ENCODE measurements at places on chromosomes 7 and 10.

DNA sequence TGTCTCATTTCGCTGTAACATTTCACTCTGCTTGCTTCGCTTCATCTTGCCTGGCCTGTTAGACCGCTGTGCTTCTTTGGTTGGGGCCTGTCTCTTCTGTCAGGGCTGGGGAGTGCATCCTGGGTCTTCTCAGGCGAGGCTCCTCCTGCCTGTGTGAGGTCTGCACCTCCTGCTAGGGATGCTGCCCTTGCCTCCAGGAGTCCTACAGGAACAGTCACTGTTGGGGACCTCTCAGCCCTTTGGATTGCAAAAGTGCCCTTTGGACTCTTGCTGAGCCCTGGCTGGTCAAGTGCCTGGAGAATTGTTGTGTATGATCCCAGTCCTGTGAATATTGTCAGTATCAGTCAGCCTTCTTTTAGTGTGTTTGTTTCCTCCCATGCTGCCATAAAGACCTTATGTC lies 84.1 kb downstream of the MDFIC start:
- no peak for DNase-seq

GRCh38 chr7:79453558-79454360 lies at the start of gene MAGI2:
MAGI2 (minus strand) TSS chr7:79453667; CDS start chr7:79453320, 347 bp downstream.
- peak; percentile 82 for DNase-seq

DNA sequence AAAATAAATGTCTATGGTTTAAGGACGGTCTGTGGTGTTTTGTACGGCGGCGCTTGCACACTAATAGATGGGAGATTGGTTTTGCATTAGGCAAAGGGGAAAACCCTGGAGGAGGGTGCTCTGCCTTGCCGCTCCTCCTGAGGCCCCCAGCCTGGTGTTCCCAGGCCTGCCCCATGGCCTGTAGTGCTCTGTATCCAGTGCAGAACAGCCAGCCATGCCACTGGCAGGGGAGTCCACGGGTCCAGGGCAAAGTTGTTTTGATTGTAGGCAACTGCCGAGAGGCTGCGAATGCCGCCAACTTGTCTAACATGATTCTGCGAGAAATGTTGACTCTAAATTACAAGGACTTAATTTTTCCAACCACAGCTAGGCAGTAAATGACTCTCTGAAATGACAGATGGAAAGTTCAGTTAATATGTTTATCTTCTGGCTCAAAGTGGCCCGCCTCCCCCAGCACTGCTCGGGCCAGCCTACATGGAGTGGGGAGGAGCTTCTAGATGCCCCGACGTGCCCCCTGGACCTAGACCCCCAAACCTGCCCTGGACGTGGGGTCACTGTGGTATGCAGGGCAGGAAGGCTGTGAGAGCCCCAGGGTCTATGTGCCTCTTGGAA lies 104.6 kb upstream of the GDF10 start:
- DNase-seq: no peak

GRCh38 chr10:95276367-95277200 lies 14.2 kb downstream of the PDLIM1 start:
- DNase-seq: no peak

- DNase-seq: no peak
Measured at GRCh38 chr7:88737632-88738031, 21.9 kb upstream of the ZNF804B start.

DNA sequence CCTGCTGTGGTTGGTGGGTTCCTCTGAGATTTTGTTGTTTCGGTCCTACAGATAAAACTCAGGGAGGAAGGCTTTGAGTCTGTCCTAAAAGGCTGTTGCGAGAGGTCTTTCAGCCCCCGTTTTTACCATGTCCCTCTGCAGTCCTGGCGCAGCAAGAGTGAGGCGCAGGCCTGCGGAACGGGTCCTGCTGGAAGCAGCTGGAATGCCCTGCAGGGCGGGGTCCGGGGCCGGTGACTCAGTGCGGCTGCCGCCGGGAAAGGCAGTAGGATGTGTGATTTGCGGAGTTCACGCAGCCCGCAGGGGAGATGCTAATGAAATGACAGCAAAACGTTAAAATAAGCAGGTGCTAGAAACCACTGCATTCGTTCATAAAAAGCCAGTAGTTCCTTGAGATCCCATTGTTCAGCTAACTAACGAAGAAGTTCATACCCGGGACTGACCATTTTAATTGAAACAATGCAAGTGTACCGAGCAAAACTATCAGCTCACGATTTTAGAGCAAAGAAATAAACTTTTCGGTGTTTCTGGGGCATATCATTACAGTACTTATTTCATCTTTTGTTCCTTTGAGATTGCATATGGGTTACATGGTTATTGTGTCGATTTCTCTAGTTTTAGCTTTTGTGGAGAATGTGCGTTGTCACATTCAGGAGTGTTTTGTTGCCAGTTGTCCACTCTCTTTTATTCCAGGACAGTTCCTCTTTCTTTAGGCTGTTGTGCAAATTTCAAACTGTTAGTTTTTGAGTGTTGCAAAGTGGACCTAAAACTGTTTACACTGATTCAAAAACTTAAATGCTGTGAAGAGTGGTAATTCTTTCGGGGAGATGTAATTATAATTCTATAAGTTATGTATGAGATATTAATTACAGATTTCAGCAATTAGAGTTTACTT lies 783 bp downstream of the ANLN start:
- peak; percentile 50 for DNase-seq

DNA sequence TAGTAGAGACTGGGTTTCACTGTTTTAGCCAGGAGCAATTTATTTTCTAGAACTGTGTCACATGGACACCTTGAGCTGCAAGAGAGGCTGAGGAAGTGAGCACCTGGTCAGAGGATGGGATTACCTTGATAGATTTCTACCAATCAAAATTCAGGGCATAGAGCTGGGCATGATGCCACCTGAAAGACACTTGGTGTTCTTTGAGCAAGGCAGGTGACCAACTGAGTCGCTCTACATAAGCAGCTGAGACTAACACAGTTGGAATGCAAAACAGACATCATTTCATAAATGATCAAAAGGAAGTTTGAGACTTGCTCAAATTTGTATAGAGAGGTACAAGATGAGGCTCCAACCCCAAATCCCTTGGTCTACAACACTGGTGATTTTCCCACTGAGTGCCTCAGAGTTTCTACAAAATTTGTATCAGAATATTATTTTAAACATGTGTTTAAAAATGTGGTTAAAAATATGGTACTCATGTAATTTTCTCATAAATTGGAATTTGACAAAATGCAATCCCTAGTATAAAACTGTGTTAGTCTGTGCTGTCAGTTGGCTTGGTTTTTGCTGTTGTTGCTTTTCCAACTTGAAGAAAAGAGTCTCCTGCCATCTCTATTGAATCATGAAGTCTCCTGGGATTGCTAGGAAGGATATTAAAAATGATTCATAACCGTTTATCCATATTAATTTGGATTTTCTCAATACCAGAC lies 156.4 kb upstream of the MDFIC start:
- DNase-seq: no peak

DNA sequence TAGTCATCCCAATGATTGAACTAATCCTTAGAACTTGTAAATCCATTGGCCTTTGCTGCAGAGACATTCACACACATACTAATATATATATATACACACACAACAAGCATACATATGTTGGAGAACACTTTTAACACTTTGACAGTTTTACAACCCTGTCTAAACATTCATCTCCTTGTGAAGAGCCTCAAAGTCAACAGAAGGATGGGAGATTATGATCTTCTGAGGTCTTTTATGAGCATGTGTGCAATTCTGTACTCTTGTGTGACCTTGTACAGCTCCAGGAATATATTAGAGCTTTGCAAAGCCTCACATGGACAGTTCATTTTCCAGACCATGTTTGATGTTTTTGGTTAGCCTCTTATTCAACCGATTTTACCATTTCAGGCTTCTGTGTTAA lies 589.0 kb downstream of the NXPH1 start:
- no peak for DNase-seq

GRCh38 chr7:69429911-69430383 lies 168.3 kb upstream of the AUTS2 start:
- no peak for DNase-seq

DNA sequence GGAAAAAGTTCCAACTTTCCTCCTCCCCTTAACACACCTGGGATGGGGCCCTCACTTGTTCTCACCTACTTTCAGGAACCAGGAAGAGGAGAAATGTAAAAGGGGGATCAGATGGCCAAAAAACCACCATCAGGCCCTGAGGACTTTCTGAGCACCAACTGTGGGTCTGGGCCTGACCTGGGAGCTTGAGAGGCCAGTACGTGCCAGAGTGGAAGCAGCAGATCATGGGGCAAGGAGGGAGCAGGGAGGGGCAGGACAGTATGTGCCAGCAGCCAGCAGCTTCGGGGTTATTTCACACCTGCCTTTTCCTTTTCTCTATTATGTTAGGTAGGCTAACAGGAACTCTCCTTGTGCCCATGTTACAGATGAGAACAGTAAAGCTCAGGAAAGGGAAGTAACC lies 118.8 kb upstream of the UNC5B start:
- DNase-seq: no peak

DNA sequence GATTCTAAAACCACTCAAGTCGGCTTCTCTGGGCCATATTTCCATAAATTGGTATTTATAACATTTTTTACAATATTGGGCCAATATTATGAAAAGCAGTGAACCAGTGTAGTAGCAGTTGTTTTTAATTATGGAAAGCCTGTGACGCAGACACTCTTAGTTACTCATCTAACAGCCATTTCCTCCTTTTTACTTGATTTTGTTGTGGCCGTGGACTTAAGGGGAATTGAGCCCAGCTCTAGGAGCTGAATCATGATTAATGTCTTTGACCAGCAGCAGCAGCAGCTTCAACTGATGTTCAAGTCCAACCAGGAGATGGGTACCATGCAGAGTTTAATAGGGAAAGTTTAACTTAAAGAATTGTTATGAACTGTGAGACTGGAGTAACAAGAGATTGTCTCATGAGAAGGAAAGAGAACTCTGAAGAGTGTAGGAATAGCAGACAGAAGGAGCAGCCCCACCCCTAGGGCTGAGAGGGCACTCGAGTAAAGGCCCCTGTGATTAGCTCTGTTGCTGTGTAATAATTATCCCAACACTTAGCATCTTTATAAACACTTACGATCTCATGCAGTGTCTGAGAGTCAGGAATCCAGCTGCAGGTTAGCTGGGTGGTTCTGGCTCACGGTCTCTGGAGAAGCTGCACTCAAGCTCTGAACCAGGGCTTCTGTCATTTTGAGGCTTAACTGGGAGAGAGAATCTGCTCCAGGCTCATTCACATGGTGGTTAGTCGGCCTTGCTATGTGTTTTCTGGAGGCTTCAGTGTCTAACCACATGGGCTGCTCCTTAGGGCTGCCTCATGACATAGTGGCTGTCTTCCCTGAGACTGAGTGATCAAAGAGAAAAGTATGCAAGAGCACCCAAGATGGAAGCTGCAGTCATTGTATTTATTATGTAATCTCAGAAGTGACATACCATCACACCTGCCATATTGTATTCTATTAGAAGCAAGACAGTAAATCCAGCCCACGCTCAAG lies 4.6 kb downstream of the LANCL2 start:
- peak; percentile 85 for DNase-seq

DNA sequence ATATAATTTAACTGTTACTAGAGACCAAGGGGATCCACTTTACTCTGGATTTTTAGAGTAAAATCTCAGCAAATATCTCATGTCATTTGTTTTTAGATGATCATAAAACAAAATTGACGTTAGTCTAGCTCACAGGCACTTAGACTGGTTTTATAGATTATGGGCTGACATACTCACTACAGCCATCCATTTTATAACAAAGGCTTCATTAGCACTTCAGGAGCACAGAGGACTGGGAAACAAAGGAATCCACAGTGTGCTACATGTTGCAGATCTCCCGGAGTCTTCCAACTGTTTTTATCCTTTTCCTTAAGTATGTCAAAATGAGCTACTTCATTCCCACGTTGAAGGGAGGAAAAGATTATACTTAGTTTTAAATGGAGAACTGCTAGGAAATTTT lies 15.9 kb upstream of the SCRN1 start:
- no peak for DNase-seq

DNA sequence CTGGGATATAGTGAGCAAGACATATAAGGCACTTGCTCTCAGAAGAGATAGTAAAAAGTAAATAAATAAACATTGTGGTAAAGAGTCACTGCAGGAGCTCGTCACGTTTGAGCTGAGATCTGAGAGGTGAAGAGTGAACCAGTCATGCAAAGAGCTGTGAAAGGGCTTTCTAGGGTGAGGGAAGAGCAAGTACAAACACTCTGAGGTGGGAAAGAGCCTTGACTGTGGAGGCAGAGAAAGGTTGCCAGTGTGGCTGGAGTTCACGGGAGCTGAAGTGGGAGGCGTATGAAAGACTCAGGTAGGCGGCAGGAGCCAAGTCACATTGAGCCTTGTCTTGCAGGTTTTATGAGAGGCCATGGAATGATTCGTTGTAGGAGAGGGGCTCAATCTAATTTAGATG lies 141.0 kb downstream of the C1GALT1 start:
- no peak for DNase-seq

Measured in AG09319 (cell line).